NCI-H2107 (cell line): ENCODE measurements at places on chromosomes 13 and 19.

DNA sequence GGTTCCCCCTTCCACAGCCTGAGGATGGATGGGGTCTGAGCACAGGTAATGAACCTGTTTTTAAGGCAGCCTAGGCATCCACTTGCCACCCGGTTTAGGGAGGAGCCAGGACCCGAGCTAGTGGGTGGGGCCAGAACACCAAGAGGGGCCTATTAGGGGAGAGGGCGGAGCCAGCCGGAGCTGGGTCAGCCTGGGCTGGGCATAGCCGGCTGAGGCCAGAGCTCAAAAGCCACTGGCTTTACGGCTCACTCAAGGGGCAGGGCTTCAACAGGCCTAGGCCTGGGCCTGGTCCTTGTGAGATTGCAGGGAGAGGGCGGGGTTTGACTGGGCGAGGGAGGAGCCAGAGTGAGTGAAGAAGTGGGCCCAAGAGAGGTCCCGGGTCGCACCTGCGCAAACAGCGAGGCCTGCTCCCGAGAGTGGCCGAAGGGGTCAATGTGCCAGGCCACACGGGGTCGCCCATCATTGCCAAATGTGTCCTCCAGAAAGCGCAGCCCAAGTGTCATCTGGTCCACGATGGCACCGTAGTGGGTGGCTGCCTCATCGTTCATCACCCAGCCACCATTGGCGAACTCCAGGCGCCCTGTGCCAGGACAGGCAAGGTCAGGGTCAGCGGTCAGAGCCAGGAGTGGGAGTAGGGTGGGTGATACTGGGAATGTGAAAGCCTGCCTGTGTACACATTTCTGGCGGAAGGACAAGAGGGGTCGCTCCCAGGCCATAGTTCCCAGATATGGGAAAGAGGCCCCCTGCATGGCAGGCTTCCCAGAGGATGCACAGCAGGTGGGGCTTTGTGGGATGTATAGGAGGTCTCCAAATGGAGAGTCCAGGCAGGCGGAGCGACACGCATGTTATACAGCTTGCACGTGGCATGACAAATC, 1.9 kb downstream of the MAN2B1 start:
- DNase-seq: no peak

DNA sequence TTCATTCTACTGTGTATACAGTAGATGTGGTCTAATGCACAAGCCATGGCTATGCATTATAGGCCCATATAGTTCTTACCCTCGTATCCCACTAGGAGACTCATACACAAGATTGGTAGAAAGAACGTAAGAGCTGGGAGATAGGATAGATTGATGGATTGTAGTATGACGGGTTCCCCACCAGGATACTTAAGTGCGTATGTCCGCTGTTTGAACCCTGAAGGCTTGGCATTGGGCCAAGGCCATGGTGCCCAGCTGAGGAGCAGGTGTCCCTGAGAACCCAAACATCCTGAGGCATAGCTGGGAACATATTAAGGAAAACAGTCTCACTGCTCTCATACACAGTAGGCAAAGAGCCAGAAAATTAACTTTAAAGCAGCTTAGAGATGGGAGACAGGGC, 617.5 kb upstream of the KLF12 start:
- DNase-seq: peak; percentile 4

DNA sequence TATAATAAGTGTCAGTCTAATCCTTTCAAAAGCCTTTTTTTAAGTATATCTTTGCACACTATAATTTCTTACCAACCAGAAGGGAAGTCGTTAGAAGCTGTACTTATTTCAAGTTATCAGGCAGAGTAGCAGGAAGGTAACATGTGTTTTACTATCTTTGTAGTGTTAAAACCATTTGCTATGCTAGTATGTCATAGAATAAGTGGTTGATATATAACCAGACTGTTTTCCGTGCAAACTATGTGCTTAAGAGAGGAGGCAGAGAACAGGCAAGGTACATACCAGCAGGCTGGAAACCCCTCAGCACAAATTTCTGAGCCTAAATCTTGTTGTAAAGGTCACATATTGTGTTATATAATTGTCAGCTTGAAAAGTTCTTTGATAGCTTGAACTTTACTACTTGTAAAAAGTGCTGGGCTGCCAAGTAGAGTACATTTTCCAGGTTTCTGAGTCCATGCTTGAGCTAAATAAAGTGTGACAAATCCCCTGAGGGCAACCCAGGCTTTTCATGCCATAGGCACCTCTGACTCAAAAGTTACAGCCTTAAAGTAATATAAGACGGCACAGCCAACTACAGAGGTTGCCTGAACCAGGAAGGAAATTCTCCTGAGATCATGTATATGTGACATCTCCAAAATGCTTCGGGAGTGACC, 1297.4 kb downstream of the PCDH9 start:
- no peak for DNase-seq

GRCh38 chr13:52348071-52348470, 57.9 kb downstream of the THSD1 start:
- no peak for DNase-seq

- DNase-seq: no peak
These were observed 10.7 kb downstream of the EPSTI1 start for GRCh38 chr13:42981317-42981716.

DNA sequence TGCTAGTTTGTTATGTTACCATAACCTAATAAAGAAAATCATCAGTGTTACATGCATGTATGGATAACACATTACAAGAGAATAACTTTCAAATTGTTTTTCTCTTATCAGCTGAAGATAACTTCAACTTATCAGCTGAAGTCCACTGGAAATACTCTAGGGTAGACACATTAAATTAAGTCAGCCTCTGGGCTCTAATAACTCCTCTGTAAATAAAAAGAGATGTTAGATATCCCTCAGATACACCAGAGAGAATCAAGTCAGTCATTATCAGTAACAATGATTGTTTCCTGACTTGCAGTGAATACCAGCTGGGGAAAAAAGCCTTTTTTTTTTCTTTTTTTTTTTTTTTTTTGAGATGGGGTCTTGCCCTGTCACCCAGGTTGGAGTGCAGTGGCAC, 1.6 kb upstream of the KBTBD7 start:
- no peak for DNase-seq

DNA sequence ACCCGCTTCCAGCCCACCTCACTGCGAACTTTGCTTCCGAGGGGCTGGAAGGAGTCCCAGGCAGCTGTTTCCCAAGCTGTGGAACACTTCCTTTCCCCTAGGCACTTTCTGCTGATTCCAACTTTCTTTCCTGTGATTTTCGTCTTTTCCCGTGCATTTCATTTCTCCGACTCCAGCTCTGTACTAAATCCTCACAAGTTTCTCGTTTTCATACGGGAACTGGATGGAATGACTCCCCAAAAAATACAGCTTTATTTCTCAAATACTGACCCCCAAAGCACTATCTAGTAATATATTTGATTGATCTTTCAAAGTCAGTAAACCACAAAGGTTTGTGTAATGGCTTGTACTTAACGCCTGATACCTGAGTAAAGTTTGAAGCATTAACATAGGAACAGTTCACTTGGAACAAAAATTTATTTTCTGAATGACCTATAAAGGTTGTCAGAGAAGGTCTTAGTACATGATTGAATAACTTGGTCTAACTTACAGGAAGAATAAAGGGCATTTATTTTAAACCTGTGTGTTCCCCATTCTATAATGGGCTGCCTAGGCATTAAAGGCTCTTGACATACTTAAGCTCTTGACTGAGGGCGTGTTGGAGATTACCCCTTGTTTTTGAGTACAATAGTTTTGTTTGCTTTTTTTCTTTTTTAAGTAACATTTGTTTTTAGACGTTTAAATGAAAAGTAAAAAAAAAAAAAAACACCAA, 1.3 kb upstream of the PCDH9 start:
- no peak for DNase-seq

- DNase-seq: no peak
These were observed 14.4 kb downstream of the NAXD start for GRCh38 chr13:110629735-110630134.
